Osteoblast (primary cell): ENCODE measurements at places on chromosomes 7 and 10. TPM values are rescaled to one million over a fixed set of nuclear protein-coding genes. Genes with fewer than 3 reads are reported as not detected.

DNA sequence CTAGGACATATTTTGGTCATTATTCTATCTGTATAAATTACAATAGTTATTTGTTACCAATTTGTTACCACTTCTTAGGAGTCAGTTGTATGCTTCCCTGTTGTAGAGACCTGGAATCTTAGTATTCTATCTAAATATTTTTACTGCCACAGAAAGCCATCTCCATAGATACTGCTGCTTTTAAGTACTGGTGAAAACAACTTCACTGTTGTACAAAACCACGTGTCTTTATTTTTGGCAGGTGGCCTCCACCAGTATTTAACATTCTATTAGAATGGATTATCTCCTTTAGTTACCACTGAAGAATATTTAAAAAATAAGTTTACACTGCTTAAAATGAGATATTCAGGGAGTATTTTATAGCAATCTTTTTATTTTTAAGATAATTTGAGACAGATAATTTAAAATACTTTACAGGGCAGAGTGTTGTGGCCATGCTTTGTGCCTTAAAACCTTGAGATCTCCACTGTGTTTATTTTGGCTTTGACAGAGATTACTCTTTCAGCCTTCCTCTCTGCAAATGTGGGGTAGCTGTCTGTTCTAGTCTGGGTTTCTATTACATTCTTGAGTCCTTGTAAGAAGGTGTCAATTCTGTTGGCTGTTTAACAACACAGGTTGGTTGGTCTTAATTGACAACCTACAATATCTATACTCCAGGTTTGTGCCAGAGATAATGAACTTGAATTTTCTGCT lies 185.6 kb downstream of the LRRC4 start:
- H3K4me3 ChIP-seq = no peak overlapping the region
- peak overlapping the region; percentile 31 for H3K27ac ChIP-seq
- peaks cover 11% of the 10 kb centered on the region for H3K36me3 ChIP-seq
- H3K27me3 ChIP-seq = no peaks in the 10 kb centered on the region
- DNase-seq = no peak

- peak overlapping the region; percentile 43 for H3K27ac ChIP-seq
- no peaks in the 10 kb centered on the region for H3K27me3 ChIP-seq
- H3K4me1 ChIP-seq = peaks cover 16% of the 10 kb centered on the region
- H3K36me3 ChIP-seq = no peaks in the 10 kb centered on the region
- no peak for DNase-seq
Measured at GRCh38 chr10:5423771-5424170, 11.4 kb downstream of the NET1 start.

GRCh38 chr10:23768281-23768680 lies 329.4 kb downstream of the OTUD1 start:
- no peak for DNase-seq
- no peak overlapping the region for H3K4me3 ChIP-seq
- H3K27ac ChIP-seq = no peak overlapping the region
- no peaks in the 10 kb centered on the region for H3K27me3 ChIP-seq

The H2BK1 gene
- total RNA-seq = not detected in 2 replicates

GRCh38 chr7:69682518-69682917 lies 84.2 kb downstream of the AUTS2 start:
- peak; percentile 17 for DNase-seq
- H3K27ac ChIP-seq = no peak overlapping the region
- no peaks in the 10 kb centered on the region for H3K4me1 ChIP-seq

- DNase-seq = no peak
- H3K4me3 ChIP-seq = no peak overlapping the region
- peaks cover 8% of the 10 kb centered on the region for H3K4me1 ChIP-seq
- H3K27ac ChIP-seq = no peak overlapping the region
Measured at GRCh38 chr10:98167191-98167590, 32.7 kb downstream of the R3HCC1L start.

The PRSS37 gene
- not detected in 2 replicates for total RNA-seq

GRCh38 chr10:44390585-44391072 lies 5.7 kb upstream of the CXCL12 start:
- no peak overlapping the region for H3K4me3 ChIP-seq
- H3K4me1 ChIP-seq = peaks cover 11% of the 10 kb centered on the region
- H3K27me3 ChIP-seq = no peaks in the 10 kb centered on the region
- H3K36me3 ChIP-seq = no peaks in the 10 kb centered on the region
- peak; percentile 79 for DNase-seq

The NAT16 gene
- total RNA-seq = not detected in 2 replicates

- no peaks in the 10 kb centered on the region for H3K4me1 ChIP-seq
- H3K27ac ChIP-seq = no peak overlapping the region
- H3K36me3 ChIP-seq = no peaks in the 10 kb centered on the region
- no peak overlapping the region for H3K4me3 ChIP-seq
- DNase-seq = no peak
- no peaks in the 10 kb centered on the region for H3K27me3 ChIP-seq
Measured at GRCh38 chr7:37076668-37077067, 352.4 kb upstream of the AOAH start.

GRCh38 chr10:71086439-71087080 lies 125.8 kb upstream of the UNC5B start:
- H3K4me1 ChIP-seq = no peaks in the 10 kb centered on the region
- H3K27me3 ChIP-seq = peaks cover 10% of the 10 kb centered on the region
- no peaks in the 10 kb centered on the region for H3K36me3 ChIP-seq
- no peak overlapping the region for H3K27ac ChIP-seq

GRCh38 chr7:102288285-102288930 lies 1.7 kb downstream of the SH2B2 start:
- H3K4me1 ChIP-seq = peaks cover 14% of the 10 kb centered on the region
- H3K4me3 ChIP-seq = peak overlapping the region; percentile 79
- peaks cover 2% of the 10 kb centered on the region for H3K27me3 ChIP-seq
- DNase-seq = peak; percentile 55

DNA sequence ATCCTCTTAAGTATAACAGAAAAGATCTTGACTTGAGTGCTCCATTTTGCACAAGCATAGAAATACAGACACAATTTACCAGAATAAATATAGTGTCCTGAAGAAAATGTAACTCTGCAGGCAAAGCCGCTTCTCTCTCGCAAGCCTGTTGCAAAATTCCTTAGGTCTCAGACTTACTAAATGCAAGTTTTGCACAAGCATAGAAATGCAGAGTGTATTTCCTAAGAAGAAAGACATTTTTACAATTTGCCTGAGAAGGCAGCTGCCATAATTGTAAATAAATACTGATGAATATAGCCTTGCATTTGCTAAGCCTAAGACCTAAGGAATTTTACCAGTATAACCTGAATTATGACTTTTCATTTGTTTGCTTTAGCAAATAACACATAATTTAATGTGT lies 67.1 kb downstream of the AGMO start:
- H3K27me3 ChIP-seq = no peaks in the 10 kb centered on the region
- no peaks in the 10 kb centered on the region for H3K4me1 ChIP-seq
- no peak overlapping the region for H3K4me3 ChIP-seq

GRCh38 chr7:105325216-105325904 lies 63.4 kb downstream of the SRPK2 start:
- H3K27ac ChIP-seq = no peak overlapping the region
- H3K4me3 ChIP-seq = no peak overlapping the region
- no peaks in the 10 kb centered on the region for H3K27me3 ChIP-seq
- no peaks in the 10 kb centered on the region for H3K36me3 ChIP-seq
- H3K4me1 ChIP-seq = peaks cover 3% of the 10 kb centered on the region

- H3K36me3 ChIP-seq = no peaks in the 10 kb centered on the region
- H3K4me1 ChIP-seq = peaks cover 31% of the 10 kb centered on the region
- no peak overlapping the region for H3K4me3 ChIP-seq
- no peak overlapping the region for H3K27ac ChIP-seq
Measured at GRCh38 chr7:129436335-129436923, 2.2 kb downstream of the STRIP2 start.

DNA sequence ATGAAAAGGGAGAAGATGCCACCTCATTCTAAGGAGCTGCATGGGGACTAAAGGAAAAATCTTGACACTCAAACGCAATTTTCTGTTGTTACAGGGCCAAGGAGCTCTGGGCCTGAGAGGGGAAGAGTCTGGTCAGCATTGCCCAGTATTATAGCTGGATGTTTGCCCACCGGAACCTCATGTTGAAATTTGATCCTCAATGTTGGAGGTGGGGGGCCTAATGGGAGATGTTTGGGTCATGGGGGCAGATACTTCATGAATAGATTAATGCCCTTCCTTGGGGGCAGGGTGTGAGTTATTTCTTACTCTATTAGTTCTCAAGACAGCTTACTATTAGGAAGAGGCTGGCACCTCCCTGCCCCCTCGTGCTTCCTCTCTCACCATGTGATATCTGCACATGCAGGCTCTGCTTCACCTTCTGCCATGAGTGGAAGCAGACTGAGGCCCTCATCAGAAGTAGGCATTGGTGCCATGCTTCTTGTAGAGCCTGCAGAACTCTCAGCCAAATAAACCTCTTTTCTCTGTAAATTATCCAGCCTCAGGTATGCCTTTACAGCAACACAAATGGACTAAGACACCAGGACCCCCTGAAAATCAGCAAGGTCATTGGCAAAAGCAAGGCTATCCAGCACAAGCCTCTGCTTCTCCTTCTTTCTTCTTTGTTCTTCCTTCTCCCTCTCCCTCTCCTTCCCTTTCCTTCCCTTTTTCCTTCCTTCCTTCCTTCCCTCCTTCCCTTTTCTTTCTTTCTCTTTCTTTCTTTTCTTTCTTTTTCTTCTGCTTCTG lies 15.1 kb downstream of the GCK start:
- peaks cover 13% of the 10 kb centered on the region for H3K27me3 ChIP-seq
- H3K4me1 ChIP-seq = peaks cover 7% of the 10 kb centered on the region
- H3K27ac ChIP-seq = no peak overlapping the region

The DEPP1 gene
- 43.6 and 87.6 TPM in 2 replicates for total RNA-seq

DNA sequence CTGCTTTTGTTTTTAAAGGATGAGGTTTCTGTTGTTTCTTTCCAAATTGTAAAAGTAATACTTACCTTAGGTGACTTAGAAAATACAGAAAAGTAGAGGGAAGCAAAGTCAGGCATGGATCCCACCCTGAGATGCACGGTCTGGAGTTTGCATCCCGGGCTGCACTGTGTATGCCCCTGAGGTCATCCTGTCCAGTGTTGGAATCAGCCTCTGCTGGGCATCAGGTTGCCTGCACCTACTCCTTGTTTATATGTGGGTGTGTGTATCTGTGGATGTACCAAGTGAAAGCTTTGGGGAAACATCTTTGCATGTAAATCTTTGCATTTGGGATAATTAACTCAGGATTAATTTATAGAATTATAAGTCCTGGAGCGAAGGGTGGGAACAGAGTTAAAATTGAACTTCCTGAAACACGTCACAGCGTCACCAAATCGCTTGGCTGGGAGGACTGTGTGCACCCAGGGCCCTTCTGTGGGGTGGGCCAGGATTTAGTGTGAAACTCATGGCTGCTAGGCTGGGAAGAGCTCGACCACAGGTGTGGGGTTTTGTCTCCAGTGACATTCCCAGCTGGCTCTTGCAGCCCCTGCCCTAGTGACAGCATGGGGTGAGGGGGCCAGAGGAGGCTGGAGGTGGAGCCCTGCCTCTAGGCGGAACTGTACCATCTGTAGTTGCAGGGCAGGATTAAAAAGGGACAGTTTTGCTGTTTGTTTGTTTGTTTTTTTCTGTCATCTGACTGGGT lies 27.9 kb downstream of the GTF2IRD1 start:
- H3K4me1 ChIP-seq = peaks cover 84% of the 10 kb centered on the region
- H3K36me3 ChIP-seq = no peaks in the 10 kb centered on the region
- peak; percentile 54 for DNase-seq
- peak overlapping the region; percentile 99 for H3K27ac ChIP-seq

- no peak overlapping the region for H3K27ac ChIP-seq
- no peaks in the 10 kb centered on the region for H3K4me1 ChIP-seq
- H3K36me3 ChIP-seq = no peaks in the 10 kb centered on the region
- no peak overlapping the region for H3K4me3 ChIP-seq
Measured at GRCh38 chr10:107848726-107849360, 684.3 kb upstream of the SORCS1 start.
